ENCODE measurements at places on chromosomes 7 and 10.
A peak's percentile ranks its signal among the peaks of the same experiment; 100 is the strongest.

GRCh38 chr10:129936266-129936922 lies 27.7 kb downstream of the EBF3 start:
- DNase-seq = no peak

- no peak for DNase-seq
Measured at GRCh38 chr7:50362142-50362541, 57.6 kb downstream of the IKZF1 start.

GRCh38 chr10:116787053-116787659 lies 44.8 kb upstream of the HSPA12A start:
- DNase-seq = no peak

DNA sequence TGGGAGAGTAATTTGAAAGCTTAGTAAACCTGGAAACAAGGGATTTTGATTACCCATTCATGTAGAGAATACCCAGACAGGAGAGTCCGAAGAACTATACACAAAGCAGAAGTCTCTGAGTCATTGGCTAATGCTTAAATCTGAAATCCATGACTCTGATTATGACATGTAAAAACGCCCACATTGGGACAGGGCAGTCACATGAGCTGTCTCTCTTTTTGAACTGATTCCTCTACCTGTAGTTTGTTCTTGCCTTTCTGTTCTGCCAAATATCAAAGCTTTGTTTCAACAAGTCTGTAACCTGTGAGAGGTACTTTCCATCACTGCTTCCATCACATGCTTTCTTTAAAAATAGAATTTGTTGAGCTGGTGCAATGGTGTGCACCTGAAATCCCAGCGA lies 4.3 kb upstream of the GPNMB start:
- DNase-seq = no peak

DNA sequence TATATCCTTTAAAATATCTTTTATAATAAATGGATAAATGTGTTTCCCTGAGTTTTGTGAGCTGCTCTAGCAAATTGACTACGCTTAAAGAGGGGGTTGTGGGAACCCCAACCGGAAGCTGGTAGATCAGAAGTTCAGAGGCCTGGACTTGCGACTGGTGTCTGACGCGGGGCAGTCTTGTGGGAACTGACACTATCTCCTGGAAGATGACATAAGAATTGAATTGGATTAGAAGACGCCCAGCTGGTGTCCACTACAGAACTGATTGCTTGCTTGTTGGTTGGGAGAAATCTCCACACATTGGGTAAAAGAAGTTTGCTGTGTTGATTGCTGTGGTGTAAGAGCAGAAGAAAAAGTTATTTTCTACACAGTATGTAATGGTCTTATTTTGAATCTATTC lies 51.1 kb upstream of the AHR start:
- no peak for DNase-seq

DNA sequence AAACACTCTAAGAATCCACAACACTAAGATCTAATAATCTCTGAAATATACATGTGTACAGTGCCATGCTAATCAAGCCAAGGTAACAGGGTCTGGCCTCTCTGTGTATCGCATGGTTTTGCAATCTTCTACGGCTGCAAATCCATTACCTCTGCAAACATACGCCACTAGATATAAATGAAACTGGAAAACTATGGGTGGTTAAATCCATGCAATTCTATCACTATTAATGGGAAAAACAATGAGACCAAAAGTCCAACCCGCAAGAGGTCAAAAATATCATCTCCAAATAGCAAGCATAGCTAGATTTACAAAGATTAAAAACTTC lies 23.0 kb downstream of the SGCE start:
- no peak for DNase-seq

DNA sequence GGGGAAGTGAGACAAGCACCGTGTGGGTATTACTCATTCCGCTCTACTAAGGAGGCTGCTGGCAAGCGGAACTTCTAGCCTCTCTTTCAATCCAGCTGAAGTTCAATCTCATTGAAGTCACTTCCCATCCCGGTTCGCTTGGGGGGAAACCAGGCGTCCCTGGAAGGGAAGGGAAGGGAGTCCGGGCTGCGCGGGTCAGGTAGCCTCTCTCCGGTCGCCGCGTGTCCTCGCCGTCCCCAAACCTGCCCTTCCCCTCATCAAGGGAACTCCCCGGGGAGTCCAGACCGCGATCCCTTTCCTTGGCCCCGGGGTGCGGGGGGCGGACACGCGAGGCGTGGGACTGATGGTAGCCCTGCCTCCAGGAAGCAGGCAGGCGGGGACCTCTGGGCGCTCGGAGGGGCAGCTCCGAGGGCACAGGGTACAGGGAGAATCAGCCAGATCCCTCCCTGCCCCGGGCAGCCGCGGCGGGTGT lies 598 bp upstream of the ZEB1 start:
- DNase-seq = peak; percentile 57

GRCh38 chr10:62062752-62063512 lies 161.4 kb downstream of the ARID5B start:
- DNase-seq = no peak

DNA sequence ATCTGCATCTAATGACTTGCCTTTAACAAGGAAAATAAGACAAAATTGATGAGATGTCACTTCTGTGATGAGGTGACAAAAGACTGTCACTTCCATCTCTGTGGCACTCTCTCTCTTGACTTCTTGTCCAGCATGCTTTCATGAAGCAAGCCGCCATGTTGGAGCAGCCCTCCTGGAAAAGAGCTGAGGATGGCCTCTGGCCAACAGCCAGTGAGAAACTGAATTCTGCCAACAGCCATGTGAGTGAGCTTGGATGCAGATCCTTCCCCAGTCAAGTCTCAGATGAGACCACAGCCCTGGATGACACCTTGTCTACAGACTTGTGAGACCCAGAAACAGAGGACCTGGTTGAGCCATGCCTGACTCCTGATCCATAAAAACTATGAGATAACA lies 412.6 kb upstream of the SHH start:
- no peak for DNase-seq

GRCh38 chr7:95609277-95609971 lies 13.1 kb upstream of the PDK4 start:
- no peak for DNase-seq

DNA sequence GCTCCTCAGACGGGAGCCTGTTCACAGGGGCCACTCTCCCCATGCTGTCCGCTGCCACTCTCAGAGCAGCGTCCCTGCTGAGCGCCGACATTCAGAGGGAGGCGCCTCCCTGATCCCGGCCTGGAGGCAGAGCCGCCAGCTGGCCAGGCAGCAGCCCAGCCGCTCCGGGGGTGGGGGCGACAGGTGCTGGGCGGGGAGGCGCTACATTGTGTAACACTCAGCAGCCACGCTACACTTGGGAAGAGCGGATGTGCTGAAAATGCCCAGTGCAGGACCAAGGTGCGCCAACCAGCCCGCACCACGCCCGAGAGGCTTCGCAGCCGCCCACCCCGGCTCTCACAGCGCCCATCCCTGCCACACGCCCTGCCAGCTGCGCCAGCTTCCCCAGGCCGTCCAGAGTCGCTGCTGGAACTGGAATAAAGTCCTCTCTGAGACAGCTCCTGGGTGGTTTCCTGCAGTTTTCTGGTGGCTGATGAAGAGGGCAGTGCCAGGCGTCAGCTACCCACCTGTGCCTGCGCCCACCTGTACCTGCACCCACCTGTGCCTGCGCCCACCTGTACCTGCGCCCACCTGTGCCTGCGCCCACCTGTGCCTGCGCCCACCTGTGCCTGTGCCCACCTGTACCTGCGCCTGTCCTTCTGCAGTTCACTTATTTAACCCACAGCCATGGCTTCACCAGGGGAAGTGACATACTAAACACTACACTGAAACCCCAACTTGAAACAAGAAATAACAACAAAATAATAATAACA lies 25.7 kb downstream of the STK32C start:
- no peak for DNase-seq

DNA sequence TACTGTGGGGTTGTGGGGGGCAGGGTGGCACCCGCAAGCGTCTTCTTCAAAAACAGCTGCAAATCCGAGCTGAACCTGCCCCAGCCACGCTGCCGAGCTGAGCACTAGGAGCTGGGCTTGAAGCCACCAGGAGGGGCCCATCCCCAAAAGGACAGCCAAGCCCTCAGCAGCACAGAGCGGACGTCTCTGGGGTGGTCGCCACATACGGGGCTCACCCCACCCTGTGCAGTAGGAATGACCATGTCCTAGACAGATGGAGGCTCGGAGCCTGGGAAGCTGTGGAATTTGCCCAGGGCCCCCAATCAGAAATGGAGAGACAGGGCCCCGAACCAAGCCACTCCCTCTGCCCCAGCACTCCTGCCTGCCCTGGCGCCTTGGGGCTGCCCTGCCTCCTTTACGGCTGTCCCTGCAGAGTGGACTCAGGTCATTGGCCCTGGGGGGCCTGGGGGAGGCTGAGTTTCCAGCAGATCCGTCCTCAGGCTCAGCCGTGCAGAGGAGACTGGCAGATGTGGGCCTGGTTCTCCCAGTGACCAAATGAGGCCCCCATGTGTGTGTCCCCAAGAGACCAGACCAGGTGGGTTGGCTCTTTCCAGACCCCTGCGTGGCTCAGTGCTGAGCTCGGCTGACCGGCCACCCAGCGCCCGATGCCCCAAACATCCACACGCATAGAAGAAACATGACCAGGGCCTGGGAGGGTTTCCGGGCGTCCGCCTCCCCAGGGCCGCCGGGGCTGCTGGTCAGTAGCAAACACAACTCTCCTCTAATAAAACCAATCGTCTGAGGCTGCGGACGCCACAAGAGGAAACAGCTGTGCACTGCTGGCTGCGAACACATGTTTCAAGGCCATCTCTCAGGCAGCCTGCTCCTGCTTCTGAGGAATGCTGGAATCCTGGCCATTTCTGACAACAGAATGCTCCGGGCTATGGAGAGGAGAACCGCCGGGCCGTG lies 54.9 kb downstream of the PDGFA start:
- DNase-seq = no peak

DNA sequence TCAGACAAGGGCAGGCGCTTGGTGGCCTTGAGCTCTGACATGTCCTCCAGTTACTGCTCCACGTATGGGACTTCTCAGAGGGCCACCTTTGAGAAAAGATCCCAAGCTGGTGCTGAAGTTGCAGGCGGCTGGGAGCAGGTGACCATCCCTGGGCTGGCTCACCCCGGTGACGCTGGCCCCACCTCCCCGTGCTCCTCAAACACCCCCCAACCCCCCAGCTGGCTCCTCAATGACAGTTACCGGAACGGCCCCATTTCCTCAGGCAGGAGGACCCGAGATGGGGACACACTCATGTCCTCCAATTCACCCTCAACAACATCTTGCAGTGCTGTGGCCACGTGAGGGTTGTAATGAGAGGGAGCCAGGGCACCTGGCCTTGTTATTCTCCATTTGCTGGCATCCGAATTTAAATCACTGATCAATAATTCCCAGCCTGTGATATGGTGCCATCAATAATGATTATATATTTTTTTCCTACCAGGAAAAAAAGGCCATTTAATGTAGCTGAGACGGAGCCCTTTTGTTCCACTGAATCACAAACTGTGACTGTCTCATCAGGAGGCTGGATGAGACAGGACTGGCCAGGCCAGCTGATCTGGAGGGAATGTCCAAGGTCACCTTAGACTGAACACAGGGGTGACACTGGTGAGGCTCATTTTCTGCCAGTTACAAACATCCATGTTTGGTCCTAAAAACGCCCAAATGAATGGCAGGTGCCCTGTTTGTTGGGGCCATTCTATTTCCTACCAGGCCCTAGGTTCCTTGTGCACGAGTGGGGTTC lies 64.5 kb downstream of the CHST15 start:
- DNase-seq = no peak

DNA sequence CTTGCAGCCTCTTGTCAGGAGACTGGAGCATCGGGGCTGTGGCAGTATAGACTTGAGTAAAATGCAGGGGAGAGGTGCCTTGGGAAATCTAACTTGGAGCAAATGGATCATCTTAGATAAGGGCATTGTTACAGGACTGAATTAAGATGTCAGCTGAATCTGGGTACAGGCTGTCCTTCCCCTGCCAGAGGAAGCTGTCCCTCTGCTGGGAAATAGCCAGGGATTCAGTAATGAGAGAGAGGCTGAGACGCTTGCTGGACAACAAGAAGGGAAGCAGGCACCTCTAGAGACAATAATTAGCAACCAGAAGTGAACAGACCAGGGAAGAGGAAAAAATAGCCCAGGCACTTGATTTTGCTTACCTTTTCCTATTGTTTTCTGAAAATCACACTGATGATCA lies 20.7 kb upstream of the RAPGEF5 start:
- DNase-seq = no peak

DNA sequence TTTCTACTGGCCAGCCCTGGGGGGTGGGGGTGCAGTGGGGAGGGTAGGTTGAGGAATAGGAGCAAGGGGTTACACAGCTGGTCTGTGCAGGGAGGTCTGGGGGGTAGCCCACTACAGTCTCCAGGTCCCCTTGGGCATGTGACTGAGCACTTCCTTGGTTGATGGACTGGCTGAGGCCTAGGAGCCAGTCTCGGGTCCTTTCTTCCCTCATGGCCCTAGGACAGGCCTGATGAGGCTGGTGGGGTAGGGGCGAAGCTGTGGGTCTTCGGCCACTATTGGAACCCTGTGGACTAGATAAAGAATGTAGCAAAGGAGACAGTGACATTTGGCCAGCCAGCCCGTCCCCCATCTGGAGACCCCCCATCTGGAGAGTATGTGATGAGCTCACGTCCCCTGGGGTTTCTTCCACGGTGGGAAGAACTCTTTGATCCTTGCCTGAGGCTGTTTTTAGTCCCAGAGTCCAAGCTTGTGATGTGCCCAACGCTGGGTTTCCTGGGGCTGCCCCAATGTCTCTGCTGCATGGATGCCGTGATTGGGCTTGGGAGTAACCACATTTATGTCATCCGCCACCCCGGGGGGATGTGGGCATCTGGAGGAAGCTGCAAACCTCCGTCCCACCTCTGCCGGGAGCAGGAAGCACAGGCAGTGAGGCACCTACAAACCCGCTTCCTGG lies 20.7 kb downstream of the FAM241B start:
- no peak for DNase-seq

DNA sequence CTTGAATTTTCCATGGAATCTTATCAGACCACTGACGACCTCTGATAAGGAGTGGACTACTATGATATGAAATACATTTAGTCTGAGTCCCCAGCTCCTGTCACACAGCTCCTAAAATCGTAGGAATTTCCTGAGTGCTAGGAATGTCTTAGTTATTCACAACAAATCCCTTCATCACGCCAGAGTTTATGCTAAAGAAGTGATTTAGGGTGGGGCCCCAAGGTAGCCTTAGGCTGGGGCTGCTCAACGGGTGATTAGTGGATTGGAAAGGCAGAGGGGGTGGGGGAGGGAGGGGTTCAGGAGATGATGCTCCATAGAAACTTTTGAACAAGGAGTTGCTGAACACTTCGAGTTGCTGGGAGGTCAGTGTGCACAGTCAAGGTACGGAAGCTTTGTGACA lies 7.0 kb upstream of the TET1 start:
- no peak for DNase-seq

DNA sequence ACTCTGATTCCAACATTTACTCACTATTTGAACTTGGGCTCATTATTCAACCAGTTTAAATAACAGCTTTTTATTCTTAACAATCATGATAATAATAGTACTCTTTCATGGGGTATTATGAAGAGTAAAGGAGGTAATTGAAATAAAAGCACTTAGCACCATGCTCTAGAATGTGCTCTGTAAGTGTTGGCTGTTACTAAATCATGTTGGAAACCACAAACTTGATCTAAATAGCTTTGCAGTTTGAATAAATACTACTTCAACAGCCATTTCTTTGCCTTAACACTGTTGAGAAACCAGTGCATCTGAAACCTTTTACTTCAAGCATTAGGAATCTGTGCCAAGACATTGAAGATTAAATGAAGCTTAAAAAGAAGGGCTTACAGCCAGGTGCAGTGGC lies 7.9 kb upstream of the UPF2 start:
- DNase-seq = no peak
